ENCODE measurements at places on chromosomes 5 and 9. TPM values are rescaled to one million over a fixed set of nuclear protein-coding genes. Genes with fewer than 3 reads are reported as not detected.

GRCh38 chr9:5778805-5779204, 54.1 kb downstream of the ERMP1 start:
- DNase-seq: no peak

DNA sequence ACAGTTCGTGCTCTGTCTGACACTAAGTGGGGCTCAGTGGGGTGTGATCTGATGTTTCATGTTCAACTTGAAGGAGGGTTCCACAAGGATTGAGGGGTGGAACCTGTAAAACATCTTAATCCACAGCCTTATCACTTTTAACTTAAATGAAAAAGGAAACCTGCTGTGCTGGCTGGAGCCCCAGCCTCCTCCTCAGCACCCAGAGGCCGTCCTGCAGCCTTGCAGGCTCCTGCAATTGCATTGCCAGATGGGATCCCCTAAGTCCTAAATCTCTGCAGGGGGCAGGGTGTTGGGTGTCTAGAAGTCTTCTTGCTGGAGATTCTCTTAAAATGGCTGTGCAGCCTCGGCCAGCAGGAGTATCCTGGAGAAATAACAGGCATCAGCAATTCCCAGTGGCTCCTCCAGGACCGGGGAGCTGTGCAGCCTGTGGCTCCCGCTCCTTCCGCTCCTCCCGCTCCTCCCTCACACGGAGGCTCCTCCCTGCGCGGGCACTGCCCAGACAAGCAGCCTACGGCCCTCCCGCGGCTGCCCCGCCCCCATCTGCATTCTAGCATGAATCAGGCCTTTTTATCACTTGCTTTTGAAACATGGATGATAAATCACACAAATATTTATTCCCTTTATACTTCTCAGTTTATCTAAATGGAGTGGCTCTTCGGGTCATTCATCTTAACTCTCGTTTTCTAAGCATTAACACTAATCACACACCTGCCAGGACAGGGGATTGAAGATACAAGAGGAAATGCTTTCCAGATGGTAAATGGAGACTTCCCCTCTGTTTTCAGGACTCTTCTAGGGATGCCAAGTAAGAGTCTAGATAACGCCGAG, 131.0 kb downstream of the ADAMTS16 start:
- no peak for DNase-seq

DNA sequence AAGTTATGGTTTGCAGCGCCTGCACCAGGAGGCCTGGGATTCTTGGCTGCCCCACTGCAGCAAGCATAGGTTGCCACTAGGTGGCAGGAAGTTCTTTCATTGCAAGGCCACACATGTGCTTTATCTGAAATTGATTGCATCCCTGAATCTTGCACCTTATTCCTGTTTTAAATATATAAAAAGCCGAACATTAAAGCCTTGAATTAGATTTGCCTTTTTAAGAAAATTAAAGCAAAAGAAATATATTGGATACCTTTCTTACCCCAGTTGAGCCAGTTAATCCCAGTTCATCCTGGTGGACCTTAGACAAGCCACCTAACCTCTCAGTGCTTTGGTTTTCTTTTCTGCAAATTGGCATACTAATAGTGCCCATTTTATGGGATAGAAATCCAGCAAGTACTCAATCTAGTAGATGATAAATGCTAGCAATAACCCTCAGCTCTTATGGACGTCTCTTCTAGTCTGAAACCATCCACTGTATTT, 6.3 kb upstream of the TRMT10B start:
- DNase-seq: peak; percentile 69

Gene PPP1R26
- total RNA-seq: 9.5 TPM

Data from liver (tissue), 10 donors.